Fibroblast of skin of back (primary cell): ENCODE measurements at places on chromosomes 1 and 21.

DNA sequence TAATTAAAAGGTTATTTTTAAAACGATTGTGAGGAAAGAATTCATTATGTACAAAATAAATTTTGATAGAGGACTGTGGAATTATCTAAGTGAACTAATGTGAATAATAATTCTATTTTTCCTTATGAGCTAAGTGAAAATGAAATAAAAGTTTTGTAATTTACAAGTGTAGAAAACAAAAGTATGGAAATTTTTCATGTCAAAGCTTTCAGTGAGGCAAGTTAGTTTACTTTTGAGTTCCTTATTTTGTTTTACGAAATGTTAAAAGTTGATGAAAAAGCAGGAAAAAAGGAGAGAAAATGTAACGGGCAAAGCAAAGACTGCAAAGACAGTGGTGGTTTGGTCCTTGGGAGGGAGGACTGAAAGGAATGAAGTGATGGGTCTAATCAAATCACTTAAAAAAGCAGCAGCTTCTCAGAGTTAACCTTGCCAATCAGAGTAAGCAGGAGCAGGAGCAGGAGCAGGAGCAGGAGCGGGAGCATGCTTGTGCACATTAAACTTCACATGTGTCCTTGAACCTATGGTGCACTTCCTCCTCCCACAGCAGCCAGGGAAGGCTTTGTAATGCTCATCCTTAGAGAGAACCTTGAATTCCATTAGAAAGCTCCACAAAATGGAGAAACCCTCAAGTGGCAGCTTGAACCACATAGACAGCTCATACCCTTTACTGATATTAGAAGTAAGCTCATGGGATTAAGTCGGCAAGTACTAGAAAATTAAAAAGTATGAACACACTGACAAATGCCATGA lies 133.4 kb downstream of the LHX4 start:
- no peak for DNase-seq

DNA sequence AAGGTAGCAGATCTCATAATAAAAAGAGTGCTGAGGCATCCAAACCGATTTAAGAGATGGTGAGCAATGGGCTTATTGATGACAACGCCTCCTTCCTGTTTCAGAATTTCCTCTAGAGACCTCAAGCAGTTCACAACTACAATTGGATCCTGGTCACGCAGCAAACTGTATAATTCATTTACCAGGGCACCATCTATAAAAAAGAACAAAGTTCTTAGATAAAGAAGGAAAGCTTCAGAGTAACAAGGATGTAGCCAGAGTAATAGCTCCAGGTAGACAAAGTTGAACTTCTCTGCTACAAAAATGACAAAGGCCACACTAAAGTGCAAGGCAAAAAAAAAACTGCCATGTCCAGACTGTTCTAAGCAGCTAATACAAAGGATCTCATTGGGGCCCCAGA lies 3.4 kb downstream of the AP4B1 start:
- DNase-seq: no peak

- DNase-seq: peak; percentile 80
These were observed 62.4 kb upstream of the DIRAS3 start for GRCh38 chr1:68112835-68113243.

- no peak for DNase-seq
These were observed 94.8 kb downstream of the DAB1 start for GRCh38 chr1:57329001-57329527.

GRCh38 chr1:43282220-43283195 lies 2.9 kb downstream of the C1orf210 start:
- DNase-seq: no peak

DNA sequence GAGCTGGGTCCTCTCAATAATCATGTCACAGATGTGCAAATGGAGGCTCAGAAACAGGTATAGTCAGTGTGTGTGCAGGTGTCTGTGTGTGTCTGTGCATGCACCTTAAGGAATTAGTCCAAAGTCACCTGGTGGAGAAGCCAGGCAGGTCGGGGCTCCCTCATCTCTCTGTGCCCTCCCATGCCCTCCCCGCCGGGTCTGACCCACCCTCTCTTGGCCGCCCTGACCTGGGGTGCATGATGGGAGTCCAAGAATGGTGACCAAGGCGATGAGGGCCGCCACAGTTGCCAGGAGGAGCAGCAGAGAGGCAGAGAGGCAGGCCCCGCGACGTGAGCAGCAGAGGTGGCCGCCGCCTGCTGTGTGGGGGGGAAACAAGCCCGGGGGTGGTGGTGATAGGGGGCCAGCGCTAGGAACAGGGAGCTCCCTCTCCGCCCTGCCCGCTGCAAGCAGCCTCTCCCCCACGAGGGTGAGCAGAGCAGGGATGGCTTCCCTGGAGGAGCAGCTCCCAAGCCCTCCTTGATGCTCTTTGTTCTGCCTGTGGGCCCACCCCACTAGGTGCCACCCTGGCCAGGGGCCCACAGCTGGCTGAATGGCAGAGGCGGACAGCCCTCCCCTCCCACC lies 3.9 kb downstream of the LDLRAD1 start:
- DNase-seq: no peak

GRCh38 chr1:228669242-228669585 lies 66.1 kb upstream of the RHOU start:
- DNase-seq: peak; percentile 20
